ENCODE measurements at places on chromosomes 4 and X.
A peak's percentile ranks its signal among the peaks of the same experiment; 100 is the strongest.

DNA sequence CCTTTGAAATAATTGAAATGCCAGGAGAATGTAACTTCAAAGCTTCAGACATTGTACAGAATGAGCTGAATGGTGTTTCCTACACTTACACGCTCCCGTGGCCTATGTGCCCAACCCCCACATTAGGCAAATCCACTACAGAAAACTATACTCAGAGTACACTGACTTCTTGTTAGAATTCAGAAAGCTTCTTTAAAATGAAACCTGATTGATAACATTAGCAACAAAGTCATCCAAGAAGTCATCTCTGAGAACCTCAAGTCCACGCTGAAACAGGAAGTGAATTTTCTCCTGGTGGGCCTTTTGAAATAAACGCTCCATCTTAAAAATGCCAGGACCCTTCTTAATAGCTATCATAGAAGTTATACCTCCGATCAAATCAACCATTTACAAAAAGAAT is 136.3 kb downstream of the TSPAN5 start:
- DNase-seq, result no peak

GRCh38 chrX:130637591-130637990 is 235.8 kb downstream of the RBMX2 start:
- DNase-seq, result no peak

GRCh38 chr4:94924566-94924965 is 166.8 kb downstream of the BMPR1B start:
- no peak for DNase-seq

DNA sequence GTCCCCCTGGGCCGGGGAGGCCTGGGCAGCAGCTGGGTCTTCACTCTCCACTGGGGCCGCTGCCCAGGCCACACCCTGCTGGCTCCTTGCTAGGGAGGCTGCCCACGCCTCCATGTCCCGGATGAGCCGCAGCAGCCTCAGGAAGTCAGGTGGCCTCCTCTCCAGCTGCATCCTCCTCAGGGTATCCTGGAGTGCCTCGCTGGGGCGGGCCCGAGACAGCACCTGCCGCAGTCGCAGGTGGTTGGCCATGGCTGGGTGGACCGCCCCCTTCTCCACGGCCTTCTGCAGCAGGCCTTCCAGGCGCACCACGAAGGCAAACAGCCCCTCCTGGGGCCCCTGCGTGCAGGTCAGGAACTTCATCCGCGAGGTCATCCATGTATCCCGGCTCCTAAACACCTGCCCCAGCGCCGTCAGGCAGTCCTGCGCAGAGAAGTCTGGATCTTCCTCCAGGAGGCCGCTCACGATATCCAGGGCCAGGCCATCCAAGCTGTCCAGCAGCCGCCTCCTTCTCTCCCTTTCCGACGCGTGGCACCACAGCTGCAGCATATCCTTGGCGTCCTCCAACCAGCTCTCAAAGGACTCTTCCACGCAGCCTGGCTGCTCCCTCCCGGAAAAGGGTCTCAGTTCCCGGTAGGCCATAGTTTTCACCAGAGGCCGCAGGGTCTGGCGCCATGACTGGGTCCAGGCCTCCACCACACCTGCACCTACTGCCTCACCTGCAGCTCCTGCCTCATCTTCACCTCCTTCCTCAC is 2.1 kb downstream of the PNMA6F start:
- no peak for DNase-seq

DNA sequence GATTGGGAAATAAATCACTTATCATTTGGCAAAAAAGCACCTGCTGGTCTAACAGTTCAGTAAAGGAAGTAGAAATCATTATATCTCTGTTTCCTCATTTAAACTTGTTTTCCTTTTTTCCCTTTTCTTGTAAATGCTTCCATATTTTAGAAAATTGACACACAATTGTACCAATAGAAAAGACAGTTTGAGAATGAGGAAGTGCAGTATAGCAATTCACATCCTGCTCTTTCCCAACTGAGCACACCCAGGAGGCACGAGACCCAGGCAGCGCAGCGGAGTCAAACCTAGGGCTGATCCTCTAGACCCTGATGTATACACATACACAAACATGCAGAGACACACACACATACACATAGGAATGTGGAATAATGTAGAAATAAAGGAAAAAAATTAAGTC is 74.8 kb upstream of the PACRGL start:
- no peak for DNase-seq

DNA sequence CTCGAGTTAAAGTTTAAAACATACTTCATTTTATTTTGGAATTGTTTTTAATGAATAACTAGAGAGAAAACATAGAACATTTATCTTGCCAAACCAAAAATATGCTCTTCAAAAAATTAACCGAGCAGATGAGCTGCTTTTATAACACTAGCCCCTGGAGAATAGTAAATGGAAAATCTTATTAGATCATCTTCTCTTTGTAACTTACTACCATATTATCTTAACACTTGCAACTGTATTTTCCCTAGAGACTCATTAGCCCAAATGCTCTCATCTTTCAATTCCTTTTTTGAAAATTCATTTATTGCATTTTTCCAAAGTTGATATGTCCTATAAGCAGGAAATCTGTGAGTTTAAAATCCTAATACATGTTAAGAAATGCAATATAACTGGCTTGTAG is 143.3 kb downstream of the CAMK2D start:
- DNase-seq, result no peak

DNA sequence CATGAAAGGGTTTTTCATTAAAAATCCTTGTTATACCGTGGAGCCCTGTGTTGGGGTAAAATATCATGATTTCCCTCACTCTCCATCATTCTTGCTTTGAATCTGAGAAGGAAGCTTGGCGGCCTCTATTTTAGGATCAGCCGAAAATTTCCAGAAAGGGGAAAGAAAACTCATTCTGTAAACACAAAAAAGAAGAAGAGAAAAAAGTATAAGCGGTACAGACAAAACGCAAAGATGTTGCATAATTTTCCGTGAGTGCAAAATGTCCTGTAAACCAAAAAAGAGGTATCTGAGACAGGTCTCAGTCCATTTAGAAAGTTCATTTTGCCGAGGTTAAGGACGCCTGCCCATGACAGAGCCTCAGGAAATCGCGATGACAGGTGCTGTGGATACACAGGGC is 5.3 kb downstream of the CSF2RA start:
- DNase-seq, result no peak

DNA sequence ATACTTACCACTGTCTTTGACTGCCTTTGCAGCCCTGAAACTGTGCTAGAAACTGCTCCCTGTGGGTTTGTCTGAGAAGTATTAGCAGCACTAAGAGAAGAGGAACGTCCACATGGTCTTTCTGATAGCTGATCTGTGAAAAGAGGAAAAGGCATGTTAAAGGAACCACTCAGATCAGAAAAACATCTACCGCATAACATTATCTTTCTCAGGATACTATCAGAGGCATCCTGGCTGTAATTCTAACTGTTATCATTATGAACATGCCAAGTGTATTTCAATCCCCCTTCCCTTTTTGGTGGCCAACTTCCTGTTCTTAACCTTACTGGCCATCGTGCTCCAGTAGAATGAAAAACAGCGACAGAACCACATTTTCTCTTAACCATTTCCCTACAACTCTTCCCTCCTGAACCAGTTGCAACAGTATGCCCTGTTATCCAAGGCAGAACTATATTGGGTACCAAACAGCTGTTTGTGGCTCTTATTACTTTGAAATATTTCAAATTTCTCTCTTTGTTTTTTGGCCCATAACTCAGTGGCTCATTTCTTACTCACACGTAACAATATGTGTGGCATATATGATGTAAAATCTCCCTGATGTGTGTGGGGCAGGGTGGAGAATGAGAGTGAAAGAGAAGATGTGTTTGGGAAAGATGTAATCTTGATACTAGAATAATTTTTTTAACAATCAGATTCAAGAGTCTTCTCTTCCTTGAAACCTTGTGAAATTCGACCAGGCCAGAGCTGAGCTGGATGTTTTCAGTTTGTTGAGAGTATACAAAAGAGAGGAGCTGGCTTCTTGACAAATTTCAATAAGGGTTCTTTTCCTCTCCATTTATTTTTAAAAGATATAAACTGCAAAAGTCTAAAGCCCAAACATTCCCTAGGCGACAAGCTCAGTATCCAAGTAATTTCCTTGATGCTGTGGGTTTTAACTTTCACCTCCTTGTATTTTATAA is 35.2 kb downstream of the ARHGEF6 start:
- no peak for DNase-seq

DNA sequence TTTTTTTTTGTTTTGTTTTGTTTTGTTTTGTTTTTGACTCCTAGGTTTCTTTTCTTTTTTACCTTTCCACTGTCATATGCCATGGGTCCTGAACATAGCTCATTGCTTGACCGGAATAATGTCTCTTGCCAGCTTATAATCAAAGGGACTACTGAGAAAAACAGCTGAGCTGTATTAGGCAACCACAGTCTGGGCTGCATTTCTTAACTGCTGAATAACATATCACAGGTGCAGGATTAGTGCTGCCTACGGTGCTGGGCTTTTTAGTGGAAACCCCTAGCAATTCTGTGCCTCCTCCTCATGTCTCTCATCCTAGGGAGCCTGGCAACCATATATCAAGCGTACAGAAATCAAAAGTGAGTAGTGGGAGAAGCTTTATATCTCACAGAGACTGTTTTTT is 333.5 kb downstream of the BMPR1B start:
- no peak for DNase-seq

GRCh38 chrX:13142891-13143290 is 98.5 kb upstream of the FAM9C start:
- peak; percentile 64 for DNase-seq

DNA sequence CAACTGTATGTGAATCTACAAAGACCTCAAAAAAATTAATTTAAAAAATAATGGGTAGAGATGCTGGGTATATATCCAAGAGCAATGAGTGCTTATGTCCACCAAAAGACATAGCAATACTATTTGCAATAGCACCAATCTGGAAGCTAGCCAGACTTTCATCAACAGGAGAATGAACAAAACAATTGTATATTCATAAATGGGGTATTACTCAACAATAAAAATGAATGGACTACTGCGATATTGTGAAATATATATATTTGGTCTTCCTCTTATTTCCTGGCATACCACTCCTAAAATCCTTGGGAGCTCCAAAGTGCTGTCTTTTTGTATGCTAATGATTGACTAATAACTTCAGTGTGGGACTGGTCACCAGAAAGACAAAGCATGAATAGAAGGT is 77.5 kb downstream of the MSN start:
- no peak for DNase-seq

DNA sequence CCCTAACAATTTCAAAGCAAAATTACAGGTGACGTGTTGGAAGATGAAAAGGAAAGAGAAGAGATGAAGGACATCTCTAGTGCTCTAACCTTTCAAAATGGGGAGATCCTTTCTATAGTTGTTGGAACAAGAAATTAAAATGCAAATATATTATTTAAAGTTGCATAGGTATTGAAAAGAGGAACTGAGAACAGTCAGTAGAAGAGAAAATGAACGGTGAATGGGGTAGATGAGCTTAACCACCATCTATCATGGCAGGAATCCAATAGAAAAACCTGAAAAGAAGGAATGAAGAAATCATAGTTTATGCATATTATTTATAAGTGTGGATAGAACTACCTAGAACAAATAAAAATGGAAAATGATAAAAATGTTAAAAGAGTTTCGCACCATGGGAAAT is 42.0 kb downstream of the ANXA5 start:
- DNase-seq, result no peak

- DNase-seq, result no peak
Observed at GRCh38 chr4:112898357-112899141, 150.9 kb upstream of the ANK2 start.

GRCh38 chr4:159017323-159018026 is 85.4 kb upstream of the RAPGEF2 start:
- DNase-seq, result no peak

DNA sequence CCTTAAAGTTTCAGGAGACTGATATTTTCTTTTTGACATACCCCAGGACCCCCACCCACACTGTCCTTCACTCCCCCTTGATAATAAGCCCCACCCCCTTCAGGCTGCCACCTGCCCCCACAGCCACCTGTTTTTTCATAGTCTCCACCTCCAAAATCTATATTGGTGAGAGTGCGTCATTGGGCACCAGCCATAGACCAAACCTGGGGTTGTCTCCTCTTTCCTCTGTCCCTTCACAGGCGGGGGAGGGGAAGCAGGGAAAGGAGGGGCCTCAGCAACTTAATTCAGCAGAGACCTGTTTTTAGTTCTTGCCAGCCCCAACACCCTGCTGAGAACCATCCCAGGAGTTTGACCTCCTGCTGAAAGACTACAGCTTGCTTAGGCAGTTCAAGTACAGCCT is 1.1 kb downstream of the ARHGAP36 start:
- DNase-seq, result no peak

DNA sequence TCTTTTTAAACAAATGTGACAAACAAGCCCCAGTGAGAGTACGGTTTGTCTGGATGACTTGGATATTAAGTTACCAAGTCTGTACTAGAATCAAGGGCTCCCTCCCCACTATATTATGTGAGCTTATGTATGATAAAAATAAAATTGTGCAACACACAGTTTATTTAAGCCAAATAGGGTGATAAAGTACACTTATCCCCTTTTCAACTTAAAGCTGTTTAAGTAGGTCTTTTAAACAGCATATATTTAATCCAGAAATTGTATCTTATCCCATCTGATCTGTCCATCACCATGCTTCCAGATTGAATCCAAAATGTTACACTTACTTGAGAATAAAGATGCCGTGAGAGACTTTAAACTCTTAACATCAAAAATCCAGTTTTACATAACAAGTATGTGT is 2.0 kb upstream of the KLHL34 start:
- no peak for DNase-seq

DNA sequence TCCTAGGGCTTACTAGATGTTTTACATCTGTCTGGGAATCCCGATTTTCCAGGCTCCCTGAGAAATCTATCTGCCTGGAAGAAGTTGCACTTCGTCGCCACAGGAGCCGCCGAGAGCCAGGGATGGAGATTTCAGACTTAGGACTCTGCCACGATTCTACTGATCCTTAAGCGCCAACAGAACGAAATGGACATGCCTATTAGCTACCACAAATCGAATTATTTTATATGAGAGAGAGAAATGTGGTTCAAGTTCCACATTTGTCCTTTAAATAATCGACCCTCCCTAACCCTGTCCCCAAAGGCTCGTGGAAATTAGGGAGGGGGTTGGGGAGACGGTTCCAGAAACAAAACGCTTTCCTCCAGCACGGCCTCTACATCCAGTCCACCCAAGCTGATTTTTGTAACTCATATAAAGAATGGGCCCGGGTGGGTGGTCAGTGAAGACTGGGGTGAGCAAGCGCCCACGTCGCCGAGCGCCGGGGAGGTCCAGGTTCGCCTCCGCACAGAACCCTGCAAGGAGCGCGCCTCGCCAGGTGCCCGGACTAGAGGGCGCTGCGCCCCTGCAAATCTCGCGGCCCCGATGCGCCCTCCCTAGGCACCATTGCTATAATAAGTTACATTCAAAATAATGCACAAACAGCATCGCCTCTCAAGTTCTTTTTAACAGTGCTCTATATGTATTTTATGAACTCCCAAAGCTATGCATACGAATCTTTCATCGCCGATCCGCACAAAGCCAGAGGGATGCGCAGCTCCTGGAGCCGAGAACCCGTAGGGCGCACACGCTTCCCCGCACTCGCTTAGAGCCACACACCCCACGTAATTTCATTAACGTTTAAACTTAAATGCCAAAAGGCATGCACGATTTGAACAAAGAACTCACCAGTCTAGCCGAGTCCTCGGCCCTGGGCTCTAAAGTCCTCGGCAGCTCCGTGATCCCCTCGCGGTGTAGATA is 2.1 kb upstream of the FAT1 start:
- DNase-seq, result peak; percentile 89
